ENCODE measurements at places on chromosomes 3 and 15.

DNA sequence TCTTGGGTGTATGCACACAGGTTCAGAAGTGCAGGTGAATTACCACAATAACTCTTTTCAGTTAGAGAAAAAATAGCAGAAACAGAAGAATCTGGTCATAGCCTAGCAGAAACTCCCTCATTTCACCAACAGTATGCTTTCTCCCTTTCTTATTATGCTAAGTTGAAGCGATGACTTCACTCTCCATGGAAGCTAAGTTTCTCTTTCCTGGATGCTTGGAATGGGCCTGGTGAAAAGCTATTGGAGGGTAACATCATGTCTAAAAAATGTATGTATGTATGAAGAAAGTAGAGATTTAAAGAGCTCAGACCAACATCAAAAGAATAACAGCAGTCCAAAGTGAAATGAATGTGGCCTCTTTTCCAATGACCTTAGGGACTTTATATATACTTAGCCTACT is 145.5 kb downstream of the TIGIT start:
- no peak for DNase-seq

GRCh38 chr3:54917174-54917573 is 10.7 kb downstream of the LRTM1 start:
- DNase-seq = no peak

- no peak for DNase-seq
Observed at GRCh38 chr15:77015646-77016320, 20.9 kb downstream of the PSTPIP1 start.

- no peak for DNase-seq
Observed at GRCh38 chr3:2714834-2715233, 395.3 kb downstream of the IL5RA start.

DNA sequence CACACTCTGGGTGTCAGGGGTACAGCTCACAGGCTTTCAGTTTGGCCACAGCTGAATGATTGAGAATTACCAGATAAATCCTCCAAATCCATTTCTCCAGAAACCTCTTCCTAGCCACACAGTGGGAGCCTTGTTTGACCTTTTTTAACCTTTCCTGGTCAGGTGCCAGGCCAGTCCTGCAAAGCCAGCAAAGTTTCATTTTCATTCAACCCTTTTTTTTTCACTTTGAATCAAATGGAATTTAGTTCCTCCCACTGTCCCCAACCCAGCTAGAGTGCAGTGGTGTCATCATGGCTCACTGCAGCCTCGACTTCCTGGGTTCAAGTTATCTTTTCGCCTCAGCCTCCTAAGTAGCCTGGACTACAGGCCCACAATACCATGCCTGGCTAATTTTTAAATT is 67.8 kb downstream of the NSUN3 start:
- no peak for DNase-seq

DNA sequence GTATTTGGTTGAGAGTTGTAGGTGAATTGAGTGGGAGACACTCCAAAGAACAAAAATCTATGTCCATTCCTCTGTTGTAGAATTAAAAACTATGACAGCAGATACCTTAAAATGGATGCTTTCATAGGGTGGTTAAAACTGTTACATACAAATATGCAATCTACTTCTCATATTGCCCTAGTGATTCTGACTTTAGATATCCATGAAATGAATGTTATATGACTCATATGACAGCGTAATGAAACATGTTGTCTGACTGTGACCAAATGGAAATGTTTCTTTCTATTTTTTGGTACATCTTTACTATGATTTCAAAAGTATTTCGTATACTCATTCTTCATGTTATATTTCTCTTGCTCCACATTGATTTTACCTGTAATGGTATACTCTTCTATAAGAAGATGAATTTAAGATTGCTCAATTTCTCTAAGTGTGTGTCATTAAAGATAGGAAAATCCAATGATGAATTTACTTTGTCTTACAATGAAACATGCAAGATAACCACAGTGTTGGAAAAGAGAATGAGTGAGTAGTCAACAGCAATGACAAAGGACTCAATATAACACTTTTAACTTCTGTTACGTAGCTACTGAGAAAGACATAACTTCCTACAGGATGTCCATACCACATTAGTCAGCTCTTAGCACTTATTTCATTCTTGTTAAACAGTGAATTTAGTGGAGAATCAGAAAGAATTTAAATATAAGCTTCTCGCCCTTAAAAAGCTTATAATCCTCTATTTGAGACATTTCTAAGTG is 79.3 kb upstream of the LSAMP start:
- DNase-seq = no peak

- DNase-seq = no peak
Observed at GRCh38 chr15:77596821-77597803, 35.6 kb downstream of the LINGO1 start.
